ENCODE measurements at places on chromosomes 16 and 17.
A peak's percentile ranks its signal among the peaks of the same experiment; 100 is the strongest.

DNA sequence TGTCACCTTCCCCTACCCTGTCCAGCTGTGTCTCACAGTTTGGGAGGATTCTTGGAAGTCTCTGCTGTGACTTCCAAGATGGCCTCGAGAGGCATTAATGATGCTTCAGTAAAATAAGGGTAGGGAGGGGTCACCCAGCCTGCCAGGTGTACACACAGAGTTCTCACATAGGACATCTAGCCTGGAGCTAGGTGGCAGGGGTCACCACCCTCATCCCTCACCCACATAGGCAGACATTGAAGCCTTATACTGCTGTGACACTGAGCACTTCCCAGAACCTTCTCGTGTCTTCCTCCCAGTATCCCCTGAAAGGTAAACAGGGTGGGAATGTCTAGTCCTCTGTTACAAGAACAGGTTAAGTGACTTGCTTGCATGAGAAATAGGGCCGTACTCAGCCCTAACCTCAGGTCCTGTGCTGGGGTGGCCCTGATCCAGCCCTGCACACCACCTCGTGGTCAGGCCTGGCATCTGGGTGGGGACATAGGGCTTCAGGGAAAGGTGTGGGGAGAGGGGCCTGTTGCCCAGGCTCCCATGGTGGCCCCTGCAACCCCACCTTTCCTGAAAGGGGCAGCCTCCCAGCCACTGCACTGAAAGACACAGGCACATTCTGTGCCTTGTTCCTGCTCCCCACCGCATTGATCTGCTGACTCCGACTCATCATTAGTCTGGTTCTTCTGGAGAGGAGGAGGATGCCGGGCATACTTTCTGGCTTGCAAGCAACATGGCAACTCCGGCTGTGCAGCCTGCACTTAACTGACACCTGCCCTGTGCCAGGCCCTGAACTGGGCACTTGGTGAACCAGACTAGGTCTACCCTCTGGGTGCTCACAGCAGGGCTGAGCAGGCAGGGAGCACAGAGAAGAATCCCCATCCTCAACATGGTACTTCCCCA lies 3.6 kb upstream of the MMP15 start:
- no peak for DNase-seq

- no peak for DNase-seq
Observed at GRCh38 chr17:33021731-33022408, 30.2 kb downstream of the SPACA3 start.

DNA sequence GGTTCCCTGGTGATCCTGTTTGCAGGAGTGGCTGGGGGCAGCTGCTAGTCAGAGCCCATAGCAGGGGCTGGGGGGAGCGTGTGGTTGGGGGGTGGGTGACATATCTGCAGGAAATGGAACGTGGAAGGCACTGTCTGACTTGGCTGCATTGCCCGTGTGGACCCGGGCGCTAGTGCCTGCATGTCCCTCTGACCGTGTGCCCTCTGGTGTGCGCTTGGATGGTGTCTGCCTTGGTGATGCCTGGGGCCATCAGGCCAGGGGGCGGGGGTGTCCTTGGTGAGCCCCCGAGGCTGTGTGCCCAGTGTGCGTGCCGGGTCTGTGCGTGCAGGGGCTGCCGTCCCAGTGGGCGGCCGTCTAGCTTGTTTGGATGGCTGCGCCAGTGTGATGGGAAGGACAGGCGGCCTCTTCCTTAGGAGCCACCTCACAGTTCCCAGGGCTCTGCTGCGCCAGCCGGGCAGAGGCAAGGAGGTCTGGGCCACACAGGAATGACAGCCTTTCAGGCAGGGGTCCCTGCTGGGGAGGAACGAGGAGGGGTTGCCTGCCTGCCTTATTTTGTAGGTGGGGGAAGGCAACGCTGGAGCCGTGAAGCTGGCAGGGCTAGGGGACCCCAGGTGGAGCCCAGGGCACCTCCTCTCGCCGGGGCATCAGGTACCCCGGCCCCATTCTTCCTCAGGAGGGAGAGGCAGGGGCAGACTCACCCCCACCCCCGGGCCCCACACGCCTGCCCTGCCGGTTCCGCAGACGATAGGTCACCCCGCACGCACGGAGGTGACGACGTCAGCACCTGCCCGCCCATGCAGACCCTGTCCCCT lies 693 bp downstream of the NDRG4 start:
- DNase-seq = no peak

- DNase-seq = no peak
Observed at GRCh38 chr17:11467639-11468038, 130.6 kb upstream of the DNAH9 start.

- no peak for DNase-seq
Observed at GRCh38 chr17:61335105-61335844, 64.4 kb upstream of the TBX2 start.

- DNase-seq = no peak
Observed at GRCh38 chr17:50191359-50192143, 9.9 kb downstream of the COL1A1 start.

- peak; percentile 55 for DNase-seq
Observed at GRCh38 chr17:63950940-63951907, 19.1 kb upstream of the CD79B start.

DNA sequence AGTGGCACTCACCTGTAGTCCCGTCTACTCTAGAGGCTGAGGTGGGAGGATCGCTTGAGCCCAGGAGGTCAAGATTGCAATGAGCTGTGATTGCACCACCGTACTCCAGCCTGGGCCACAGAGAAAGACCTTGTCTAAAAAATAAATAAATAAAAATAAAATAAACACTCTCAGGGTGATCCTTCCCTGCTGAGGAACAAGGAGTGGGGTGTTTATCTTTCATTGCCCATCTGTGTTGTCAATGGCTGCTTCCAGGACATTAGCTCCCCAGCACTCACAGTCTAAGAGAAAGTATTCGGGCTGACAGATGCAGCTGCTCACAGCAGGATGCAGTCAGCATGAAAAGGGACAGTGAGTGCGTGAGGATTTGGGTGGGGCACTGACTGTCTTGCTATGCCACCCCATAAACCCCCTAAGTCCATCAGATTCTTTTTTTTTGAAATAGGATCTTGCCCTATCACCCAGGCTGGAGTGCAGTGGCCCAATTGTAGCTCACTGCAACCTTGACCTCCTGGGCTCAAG lies 31.3 kb upstream of the RBBP6 start:
- no peak for DNase-seq

- DNase-seq = no peak
Observed at GRCh38 chr16:20320592-20320991, 6.7 kb downstream of the GP2 start.

- DNase-seq = peak; percentile 23
Observed at GRCh38 chr17:80146121-80147034, 550 bp downstream of the EIF4A3 start.

DNA sequence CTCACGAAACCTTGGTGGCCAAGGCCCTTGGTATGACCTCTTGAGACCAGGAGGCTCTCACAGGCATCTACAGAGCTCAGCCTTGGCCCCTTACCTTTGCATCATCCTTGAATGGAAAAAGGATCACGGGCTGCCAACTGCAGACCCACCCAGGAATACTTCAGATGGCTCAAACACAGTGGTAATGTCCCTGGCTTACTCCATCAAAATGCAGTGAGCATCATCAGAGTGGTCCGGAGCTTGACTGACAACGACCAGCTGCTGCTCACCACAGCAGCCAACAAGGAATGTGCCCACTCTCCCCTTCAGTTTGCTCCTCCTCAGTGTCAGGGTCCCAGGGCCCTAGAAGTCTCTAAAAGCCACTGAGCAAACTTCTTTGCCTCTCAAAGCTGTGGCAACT lies 17.6 kb upstream of the MYH3 start:
- no peak for DNase-seq

DNA sequence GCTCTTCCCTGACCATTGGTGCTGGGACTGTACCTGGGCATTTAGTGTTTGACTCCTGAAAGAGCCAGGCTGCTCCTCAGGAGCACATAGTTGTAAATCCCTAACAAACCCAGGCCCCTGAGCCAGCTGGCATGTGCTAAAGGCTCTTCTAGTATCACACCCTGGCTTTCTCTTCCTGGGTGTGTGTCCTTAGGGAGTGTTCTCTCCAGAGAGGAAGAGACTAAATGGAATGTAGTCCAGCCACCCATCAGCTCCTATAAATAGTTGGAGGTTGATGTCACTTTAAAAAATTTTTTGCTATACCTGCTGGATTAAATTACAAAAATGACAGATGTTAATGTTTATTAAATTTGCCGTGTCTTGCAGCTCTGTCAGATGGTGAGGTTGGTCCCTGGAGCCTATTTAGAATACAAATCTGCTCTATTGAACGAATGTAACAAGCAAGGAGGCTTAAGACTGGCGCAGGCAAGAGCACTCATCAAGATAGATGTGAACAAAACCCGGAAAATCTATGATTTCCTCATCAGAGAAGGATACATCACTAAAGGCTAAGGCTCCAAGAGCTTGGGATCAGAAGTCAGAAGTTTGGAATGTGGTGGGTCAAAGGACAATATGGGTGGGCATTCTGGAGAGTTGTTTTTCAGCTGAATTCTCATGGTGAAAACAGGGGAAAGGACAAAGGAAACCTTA lies 13.1 kb upstream of the DUSP14 start:
- DNase-seq = no peak

GRCh38 chr17:71703701-71704100 lies 417.1 kb upstream of the SOX9 start:
- DNase-seq = no peak

- no peak for DNase-seq
Observed at GRCh38 chr16:68802190-68802589, 41.1 kb upstream of the TANGO6 start.

DNA sequence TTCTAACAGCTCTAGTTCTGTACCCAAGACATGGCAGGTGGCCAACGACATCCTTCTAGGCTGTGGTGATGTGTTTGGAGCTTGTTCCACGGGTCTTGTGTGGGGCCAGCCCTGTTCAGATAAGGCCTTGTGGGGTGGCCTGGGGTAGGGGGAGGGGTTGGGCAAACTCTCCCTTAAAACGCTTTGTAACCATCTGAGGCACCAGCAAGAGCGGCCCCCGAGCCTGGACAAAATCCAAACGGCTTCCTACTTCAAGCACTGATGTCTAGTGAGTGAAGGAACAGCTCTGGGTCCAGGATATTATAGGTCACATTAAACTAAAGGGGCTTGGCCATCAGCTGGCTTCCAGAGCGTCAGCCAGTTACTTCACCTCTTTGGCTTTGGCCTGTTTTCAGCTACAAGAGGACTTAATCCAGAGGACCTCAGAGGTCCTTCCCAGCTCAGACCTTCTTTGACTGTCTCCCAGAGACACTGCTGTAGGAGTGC lies 11.9 kb downstream of the SERPINF1 start:
- no peak for DNase-seq

DNA sequence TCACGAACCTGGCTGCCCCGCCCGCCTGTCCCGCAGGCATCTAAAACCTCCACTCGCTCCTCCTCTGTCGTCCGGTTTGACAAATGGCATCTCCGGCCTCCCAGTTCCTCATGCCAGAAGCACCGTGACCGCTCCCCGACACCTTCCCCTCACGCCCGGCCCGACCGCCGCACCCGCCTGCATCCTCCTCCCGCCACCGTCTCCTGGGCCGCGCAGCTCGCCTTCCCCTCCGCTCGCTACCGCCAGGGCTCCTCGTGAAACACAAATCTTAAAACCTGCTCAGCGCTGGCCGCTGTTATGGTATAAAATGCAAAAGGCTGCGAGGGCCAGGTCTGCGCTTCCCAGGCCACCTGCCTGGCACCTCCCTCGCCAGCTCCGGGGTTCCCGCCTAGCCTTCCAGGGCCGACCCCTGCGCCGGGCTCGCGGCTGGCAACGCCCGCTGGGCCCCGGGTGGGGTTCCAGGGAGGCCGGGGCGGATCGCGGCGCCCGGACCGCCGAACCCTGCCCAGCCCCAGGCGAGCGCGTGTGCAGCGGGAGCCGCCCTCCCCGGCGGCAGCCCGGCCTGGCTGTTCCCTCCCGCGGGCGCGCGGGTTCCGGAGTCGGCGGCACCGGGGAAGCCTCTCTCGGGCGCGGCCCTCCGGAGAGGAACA lies 488 bp downstream of the SPSB3 start:
- DNase-seq = peak; percentile 47

DNA sequence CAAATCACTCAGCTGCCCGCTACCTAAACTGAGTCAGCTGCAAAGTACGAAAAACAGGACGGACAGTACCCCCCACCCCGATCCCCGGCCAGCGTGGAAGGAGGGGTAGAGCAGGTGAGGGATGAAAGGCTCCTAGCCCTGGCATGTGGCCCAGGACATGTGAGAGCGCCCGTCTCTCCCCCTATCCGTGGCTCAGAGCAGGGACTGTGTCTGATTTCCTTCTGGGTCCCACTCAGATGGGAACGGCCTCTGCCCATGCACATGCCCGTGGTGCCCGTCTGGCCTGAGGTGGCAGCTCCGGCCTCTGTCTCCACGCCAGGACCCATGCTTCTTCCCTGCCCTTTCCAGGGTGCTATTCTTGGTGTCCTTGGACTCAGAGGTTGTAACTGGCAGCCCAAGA lies 30.2 kb upstream of the RASD1 start:
- no peak for DNase-seq

GRCh38 chr17:79504181-79504605 lies 106.7 kb downstream of the RBFOX3 start:
- no peak for DNase-seq

- no peak for DNase-seq
Observed at GRCh38 chr16:55000595-55000994, 69.9 kb downstream of the IRX5 start.

- DNase-seq = no peak
Observed at GRCh38 chr16:4925791-4926190, 11.2 kb downstream of the PPL start.

All from activated CD4-positive, alpha-beta memory T cell treated with anti-CD3 and anti-CD28 coated beads for 36 hours (primary cell).